Prostate gland (tissue), 2 donors: ENCODE measurements at places on chromosomes 7 and 10.
A peak's percentile ranks its signal among the peaks of the same experiment; 100 is the strongest.

DNA sequence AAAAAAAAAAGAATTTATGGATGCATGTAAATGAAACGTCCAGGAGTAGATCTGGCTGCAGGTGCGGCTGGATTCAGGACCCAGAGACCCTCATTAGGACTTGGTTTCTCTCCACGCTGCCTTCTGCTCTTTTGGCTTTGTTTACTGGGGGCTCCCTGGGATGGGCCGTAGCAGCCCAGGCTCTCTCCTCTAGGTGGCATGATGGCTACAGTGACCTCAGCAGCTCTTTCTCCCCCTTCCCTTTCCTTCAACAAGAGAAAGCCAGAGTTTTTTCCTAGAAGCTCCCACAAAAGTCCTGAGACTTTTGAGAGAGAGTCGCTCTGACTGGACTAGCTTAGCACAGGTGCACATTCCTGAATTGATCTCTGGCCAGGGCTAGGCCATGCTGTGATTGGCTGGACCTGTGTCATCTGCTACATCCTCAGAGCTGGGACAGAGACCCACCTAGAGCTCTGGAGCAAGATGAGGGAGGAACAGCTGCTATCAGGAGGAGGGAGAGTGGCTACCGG, 67.8 kb upstream of the PDCD4 start:
- peak; percentile 46 for DNase-seq

- DNase-seq = no peak
These were observed 56.0 kb downstream of the SH3PXD2A start for GRCh38 chr10:103799341-103799740.

GRCh38 chr7:110337646-110338045, 753.3 kb upstream of the LRRN3 start:
- DNase-seq = no peak

GRCh38 chr7:2737771-2738540, 50.0 kb downstream of the AMZ1 start:
- DNase-seq = no peak

- no peak for DNase-seq
These were observed 17.0 kb upstream of the UTF1 start for GRCh38 chr10:133212853-133213494.

DNA sequence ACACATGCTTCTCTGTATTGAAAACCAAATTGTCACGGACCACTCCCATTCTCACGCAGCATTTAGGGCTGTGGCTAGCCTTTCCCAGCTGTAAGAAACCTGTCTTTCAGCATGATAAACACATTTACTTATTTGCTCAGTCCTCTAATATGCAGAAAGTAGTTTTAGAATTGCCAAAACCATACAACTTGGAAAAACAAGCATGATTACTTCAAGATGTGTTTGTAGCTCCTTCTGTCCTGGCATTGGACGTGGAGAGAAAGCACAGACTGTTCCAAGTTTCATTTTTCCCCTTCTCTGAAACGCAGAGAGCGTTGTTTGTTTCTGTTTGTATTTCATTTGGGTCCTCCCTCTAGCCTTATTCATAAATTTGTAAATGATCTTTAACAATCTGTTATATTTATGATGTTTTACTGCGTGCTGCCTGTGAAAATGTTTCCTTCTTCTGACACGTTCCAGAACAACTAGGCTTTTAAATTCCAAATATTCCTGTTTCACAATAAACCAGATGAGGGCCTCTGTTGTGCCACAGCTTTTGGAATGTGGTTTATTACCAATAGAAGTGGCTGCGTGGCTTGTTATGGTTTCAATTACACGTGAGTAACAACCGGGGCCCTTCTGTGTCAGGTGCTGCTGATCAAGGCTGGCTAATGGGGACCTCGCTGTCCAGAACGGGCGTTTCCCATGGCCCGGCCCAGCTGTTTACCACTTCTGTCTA, 26.1 kb downstream of the MNX1 start:
- no peak for DNase-seq

DNA sequence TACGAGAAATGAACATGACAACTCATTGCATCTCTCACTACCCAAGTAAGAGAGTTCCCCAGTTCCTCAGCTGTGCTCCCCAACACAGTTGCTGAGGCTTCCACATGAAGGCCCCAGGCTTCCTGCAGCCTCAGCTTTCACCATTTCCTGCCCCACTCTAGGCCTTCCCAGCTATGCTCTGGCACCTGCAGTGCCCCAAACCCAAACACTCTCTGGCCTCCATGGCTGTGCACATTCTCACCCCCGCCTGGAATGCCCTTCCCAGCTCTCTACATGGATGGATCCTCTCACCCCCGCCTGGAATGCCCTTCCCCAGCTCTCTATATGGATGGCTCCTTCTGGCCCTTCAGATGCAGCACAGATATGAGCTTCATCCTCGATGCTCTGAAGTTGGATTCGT, 61.3 kb downstream of the KIAA1549 start:
- DNase-seq = no peak

DNA sequence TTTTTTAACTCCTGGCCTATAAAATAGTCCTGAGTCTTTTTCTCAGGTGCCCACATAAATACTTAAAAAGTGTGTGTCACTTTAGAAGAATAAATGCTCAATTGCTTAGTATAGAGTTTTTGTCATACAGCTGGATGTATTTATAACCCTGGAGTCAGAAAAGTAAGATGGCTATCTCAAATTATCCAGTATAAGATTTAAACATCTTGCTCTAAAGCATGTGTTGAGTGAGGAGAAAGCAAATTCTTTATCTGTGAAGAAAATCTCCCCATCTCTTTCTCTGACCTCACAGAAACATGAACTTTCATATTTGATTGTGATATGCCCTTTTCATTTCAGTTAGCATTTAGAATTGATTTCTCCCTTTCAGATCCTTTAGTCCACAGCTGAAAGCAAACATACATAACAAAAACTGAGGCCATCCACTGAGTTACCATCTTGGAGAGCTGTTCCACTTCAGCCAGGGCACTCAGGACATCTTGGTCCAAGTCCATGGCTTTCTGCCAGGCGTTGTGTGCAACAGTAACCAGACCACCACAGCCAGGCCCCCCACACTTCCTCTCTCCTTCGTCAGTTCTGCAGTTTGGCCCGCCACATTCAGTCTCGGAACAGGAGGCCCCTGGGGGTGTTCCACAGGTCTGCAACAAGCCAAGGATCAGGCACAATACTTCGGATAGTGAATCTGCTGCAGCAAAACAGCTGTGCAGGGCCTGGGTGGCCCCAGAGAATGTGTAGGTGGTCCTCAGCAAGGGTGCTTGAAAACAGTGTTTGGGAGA, 40.9 kb downstream of the DLD start:
- no peak for DNase-seq

- no peak for DNase-seq
These were observed 69.3 kb downstream of the ABRAXAS2 start for GRCh38 chr10:124870854-124871425.

DNA sequence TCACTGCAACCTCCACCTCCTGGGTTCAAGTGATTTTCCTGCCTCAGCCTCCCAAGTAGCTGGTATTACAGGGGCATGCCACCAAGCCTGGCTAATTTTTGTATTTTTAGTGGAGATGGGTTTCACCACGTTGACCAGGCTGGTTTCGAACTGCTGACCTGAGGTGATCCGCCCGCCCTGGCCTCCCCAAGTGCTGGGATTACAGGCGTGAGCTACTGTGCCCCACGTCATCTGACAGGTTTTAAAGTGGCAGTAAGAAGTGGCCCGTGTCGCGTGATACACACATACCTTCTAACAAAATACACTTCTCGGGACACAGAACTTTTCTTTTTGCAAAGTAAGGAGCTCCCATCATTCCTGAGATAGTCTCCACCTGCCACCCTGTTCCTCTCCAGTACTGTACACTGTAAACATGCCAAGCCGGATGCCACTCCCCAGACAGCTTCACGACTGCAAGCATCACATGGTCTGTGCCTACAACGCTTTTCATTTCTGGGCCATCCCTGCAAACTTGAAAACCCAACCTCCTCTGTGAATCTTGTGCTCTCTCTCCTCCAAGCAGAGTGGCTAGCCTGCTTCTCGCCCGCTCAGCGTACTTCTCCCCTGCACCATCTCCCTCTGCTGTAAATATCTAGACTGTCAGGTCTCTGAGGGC, 256.3 kb upstream of the KLF14 start:
- DNase-seq = peak; percentile 77

DNA sequence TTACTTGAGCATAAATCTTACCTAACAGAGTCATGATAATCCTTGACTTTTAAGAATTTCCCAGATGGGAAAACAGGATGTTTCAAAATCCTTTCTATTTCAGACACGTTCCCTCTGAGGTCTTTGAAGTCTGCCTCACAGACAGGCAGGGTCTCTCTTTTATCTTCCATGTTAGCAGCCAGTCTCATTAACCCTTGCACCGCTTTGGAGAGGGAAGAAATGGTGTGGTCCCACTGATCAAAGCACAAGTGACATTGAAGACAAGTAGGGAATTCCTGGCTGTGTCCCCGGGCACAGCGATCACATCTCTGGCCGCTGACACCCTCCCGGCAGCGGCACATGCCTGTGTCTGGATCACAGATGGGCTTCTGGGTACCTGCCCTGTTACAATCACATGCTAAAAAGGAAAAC, 52.7 kb upstream of the LAMB1 start:
- no peak for DNase-seq

DNA sequence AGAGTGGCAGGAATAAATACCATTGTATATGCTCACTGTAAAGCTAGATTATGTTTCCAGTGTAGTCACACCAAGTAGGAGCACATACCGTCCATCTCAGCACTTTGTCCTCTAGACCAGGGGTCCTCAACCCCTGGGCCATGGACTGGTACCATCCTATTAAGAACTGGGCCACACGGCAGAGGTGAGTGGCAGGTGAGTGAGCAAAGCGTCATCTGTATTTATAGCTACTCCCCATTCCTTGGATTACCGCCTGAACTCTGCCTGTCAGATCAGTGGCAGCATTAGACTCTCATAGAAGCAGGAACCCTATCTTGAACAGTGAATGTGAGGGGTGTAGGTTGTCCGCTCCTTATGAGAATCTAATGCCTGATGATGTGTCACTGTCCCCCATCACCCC, 735.3 kb downstream of the MAGI2 start:
- no peak for DNase-seq

GRCh38 chr7:151936207-151936606, 20.0 kb upstream of the GALNTL5 start:
- no peak for DNase-seq

- no peak for DNase-seq
These were observed 25.9 kb downstream of the TBXAS1 start for GRCh38 chr7:139854803-139855497.

DNA sequence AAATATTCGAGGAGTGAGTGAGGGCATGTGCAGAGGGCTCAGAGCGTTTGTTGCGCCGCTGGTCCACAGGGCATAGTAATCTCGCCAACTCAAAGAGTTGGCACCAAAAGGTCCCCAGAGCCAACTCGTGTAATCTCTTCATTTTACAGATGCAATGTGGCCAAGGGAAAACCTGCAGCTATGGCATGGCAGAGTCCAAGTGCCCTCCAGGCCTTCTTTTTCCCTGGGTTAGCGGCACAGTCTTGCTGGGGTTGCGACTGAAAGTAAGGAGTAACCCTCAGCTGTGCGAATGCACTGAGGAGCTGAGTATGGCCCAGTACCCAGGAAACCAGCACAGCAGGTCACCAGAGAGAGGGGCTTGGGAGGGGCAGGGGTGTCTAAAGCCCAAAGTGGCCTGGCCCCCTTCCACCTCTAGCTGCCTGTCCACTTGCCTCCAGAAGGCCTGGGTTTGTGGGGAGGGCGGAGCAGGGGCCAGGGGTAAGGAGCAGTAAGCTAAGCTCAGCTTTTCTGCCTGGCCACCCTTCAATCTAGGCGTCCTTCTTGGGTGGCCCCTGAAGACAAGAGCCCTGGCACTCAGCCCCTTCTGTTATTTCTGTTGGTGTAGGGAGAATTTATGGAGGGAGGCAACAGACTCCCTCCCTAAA, 3.3 kb upstream of the GAD2 start:
- DNase-seq = no peak

DNA sequence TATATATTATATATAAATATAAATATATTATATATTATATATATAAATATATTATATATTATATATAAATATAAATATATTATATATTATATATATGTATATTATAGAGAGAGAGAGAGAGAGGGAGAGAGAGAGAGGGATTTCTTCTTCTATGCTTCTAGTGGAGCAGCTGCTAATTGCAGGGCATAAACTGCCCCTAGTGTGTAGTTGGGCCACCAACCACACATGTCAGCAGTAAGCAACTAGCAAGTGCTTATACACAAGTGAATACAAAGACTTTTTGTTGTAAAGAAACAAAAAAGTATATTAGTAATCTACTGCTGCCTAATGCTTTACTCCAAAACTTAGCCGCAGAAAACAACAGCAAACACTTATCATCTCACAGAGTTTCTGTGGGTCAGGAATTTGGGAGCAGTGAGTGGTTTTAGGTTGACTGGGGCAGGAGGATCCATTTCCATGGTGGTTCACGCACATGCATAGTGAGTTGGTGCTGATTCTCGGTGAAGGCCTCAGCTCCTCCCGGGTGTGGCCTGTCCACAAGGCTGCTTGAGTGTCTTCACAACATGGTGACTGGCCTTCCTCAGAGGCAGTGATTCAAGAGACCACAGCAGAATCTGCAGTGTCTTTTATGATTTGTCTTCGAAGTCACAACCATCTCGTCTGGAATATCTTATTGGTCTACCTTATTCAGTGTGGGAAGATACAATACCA, 25.5 kb upstream of the BAG3 start:
- no peak for DNase-seq

DNA sequence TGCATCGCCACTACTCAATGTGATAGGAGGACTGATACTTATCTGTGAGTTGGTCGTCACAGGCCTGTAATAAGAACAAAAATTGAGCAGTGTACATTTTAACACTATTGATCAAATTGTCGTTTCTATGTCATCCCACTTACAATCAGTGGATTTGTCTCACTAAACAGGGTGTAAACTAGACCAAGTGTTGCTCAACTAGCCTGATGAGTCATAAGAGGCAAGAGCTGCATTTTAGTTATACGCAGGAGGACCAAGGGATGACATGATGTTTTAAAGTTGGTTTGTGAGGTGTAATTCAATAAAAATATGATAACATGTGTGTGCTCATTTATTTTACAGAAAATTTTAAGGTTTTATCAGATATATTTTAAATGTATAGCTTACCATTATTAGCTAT, 1239.2 kb downstream of the REEP3 start:
- DNase-seq = no peak

GRCh38 chr10:117130346-117130745, 7.7 kb downstream of the VAX1 start:
- no peak for DNase-seq

DNA sequence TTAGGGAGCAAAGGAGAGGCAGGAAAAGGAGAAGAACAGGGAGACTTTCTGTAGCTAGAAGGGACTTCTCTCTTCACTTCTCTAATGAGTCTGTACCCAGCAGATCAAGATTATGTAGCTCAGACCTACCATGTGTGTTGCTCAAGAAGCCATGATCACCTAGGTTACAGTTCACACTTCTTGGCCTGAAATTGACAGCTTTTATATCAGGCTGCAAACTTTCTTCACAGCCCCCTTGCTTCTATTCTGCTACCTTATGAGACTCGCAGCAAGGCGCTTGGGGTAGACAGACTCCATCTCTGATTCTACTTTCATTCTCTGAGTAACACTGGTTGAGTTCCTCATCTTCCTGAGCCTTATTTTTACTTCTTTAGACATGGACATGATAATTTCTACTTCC, 19.6 kb upstream of the GIMAP2 start:
- DNase-seq = no peak

GRCh38 chr7:11607686-11608085, 224.3 kb downstream of the THSD7A start:
- DNase-seq = no peak
